ENCODE measurements at places on chromosomes 2 and 18. TPM values are rescaled to one million over a fixed set of nuclear protein-coding genes. Genes with fewer than 3 reads are reported as not detected.

DNA sequence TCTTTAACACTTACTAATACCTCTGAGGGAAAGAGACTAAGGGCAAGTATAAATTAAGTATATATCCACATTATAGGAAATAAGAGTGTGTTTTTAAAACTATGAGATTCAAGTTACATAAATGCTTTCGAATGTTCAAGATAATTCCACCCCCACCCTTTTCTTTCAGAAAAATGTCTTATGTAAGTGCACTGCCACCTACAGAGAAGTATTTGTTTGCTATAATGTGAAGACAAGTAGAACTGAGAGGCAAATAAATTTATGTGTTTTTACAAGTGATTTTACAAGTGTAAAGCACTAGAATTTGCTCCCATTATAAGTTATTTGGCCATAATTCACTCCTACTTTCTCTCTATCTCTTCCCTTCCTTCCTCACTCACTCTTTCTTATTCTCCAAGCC is 99.9 kb upstream of the CRACDL start:
- H3K27me3 ChIP-seq: no peaks in the 10 kb centered on the region
- H3K36me3 ChIP-seq: no peaks in the 10 kb centered on the region
- no peaks in the 10 kb centered on the region for H3K4me1 ChIP-seq
- no peak for DNase-seq
- H3K27ac ChIP-seq: no peak overlapping the region
- H3K4me3 ChIP-seq: no peak overlapping the region

DNA sequence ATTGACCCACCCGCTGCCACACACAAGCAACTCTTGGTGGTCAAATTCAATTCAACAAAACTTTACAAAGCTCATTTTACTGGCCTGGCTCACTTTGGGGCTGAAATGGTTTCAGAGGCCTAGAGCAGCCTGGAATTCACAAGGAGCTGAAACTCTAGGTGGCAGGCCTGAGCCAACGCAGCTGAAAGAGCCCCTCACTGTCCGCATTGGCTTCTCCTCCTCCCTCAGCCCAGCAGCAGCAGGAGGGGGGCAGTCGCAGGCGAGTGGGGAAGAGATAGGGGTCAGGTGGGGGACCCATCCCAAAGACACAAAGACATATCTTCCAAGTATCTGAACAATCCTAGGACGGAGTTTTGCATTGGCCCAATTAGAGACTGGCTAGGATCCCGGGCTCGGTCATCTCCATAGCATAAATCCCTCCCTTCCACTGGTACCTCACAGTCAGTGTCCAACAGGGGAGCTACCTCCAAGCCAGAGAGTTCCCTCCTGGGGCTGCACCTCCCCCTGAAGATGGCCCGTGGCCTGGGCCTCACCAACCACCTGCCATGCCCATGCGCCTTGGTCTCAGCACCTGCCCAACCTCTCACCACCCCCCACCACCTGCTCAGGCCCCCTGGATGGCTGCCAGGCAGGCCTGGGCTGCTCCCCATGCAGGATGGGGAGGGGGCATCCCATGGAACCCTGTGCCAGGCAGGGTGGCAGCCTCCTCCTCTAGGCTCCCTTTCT is 113.4 kb downstream of the ZBTB7C start:
- no peaks in the 10 kb centered on the region for H3K36me3 ChIP-seq
- no peaks in the 10 kb centered on the region for H3K27me3 ChIP-seq
- peak; percentile 73 for DNase-seq
- no peak overlapping the region for H3K4me3 ChIP-seq

DNA sequence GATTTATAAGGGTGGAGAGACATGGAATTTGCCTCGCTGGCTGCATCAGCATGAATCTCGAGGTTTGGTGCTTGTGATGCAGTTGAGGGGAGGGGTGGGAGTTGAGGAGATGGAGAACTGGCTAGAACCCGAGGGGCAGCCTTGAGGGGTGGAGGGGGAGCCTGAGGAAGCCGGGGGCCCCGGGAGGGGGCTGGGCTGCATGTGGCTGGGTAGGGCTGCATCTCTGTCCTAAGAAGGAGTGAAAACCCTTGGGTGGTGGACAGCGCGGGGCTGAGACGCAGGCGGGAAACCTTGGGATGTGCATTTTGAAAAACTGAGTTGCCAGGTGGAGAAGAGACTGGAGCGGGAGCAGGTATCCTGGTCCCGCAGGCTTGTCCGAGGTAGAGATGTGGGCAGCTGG is 64.2 kb downstream of the SNTG2 start:
- no peak overlapping the region for H3K27ac ChIP-seq
- no peak overlapping the region for H3K4me3 ChIP-seq
- H3K36me3 ChIP-seq: no peaks in the 10 kb centered on the region
- H3K27me3 ChIP-seq: no peaks in the 10 kb centered on the region
- H3K4me1 ChIP-seq: peaks cover 6% of the 10 kb centered on the region

- no peaks in the 10 kb centered on the region for H3K27me3 ChIP-seq
- no peaks in the 10 kb centered on the region for H3K36me3 ChIP-seq
- H3K27ac ChIP-seq: no peak overlapping the region
Observed at GRCh38 chr2:119405151-119405550, 26.5 kb upstream of the TMEM37 start.

DNA sequence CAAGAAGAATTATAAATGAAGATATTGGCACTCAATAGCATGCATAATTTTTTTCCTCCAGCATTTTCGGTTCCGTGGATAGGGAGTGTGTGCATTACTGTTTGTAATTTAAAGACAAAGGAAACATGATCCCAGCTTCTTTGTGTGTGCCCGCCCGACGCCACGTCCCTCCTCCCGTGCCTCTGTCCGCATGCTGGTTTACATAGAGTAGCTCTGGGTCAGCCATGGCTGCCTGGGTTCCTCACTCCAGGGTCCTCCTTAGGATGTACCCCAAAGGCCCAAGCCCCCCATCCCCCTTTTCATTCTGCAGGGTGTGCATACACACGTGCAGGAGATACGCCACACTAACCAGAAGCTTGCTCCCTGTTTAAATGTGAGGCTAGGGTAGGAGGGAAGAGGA is 214.7 kb downstream of the KLHL29 start:
- no peaks in the 10 kb centered on the region for H3K27me3 ChIP-seq
- H3K27ac ChIP-seq: no peak overlapping the region
- no peak for DNase-seq

The SPDYA gene
- total RNA-seq: 0.37 TPM

The CERKL gene
- 0.25 TPM for total RNA-seq

The FSIP2 gene
- 12.7 TPM for total RNA-seq

The SAG gene
- total RNA-seq: 0.03 TPM

The HAT1 gene
- total RNA-seq: 109 TPM
